ENCODE measurements at places on chromosomes 5 and 9. TPM values are rescaled to one million over a fixed set of nuclear protein-coding genes. Genes with fewer than 3 reads are reported as not detected.

Gene FAM163B
- total RNA-seq: 1.4 TPM

GRCh38 chr5:16759147-16759773 is 142.5 kb upstream of the RETREG1 start:
- no peak for ATAC-seq

Gene GHR
- 11.8 TPM for total RNA-seq

Gene NMRK1
- total RNA-seq: 9.1 TPM

DNA sequence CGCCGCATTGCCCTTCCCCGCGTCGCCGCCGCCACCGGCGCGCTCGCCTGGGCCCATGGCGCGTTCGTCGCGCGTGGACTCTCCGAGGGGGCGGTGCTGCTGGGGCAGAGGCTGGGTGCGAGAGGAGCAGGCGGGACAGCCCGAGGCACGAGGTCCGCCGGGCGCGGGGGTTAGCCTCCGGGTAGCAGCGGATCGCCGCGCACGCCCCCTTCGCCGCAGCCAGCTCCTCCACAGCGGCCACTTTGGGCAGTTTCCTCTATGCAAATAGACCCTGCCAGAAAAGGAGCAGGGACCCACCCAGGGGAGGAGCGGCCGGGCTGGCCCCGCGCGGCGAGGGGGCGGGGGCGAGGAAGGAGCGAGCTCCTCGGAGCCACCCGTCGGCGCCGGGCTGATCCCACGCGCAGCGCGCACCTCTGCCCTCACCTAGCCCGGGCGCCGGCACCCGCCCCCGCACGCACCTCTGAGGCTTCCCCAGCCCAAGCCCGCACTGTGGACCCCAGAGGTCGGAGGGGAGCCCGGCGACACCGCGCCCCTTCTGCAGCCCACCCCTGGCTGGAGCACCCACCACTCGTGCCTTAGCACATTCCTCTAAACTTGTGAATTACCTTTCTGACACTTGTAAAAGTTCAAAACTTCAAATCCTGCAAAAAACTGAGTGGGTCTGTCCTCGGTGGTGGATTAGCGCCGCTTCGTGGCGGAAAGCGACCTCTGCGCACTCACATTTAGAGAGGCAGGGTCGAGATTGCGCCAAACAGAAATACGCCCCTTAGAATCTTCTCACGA is at the start of gene COL23A1:
Gene COL23A1, minus strand, starts transcription at position 253 of the 783 bp plus-strand sequence.
- peak; percentile 85 for ATAC-seq

- ATAC-seq: no peak
Measured at GRCh38 chr9:126947529-126947928, 32.9 kb downstream of the RALGPS1 start.

- no peak for ATAC-seq
Measured at GRCh38 chr5:172150514-172151425, 37.3 kb downstream of the STK10 start.

Gene TNFSF8
- not detected for total RNA-seq

- ATAC-seq: no peak
Measured at GRCh38 chr9:136401173-136401922, 1.4 kb upstream of the SNAPC4 start.

DNA sequence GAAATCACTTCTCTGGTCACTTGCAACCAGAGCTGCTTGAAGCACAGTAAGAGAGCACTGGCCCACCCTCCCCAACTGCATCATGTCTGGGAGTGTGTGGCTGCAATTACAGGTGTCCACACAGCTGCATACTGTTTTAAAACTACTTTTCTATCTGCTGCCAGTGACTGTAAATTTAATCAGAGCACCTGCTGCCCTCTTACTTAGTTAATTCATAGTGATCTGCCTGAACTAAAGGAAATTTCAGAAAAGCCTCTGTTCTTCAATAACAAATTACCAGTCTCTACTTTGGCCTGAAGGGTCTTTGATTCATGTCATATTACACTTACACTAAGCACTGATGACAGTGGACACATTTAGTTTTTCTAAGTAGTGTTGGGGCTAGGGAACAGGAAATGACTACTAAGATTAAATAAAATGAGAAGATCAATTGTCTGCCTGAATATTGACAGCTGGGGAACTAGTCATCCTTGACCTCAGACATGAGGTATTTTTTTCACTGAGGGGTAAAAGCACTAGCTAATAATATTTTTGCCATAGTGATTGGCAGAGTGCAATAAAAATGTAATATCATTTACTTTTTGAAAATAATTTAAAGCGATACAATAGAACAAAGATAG is 788.9 kb upstream of the GRAMD2B start:
- ATAC-seq: peak; percentile 23

All from motor neuron (in vitro differentiated cells).